Psoas muscle (tissue), 8 donors: ENCODE measurements at places on chromosomes 6 and 20. TPM values are rescaled to one million over a fixed set of nuclear protein-coding genes. Genes with fewer than 3 reads are reported as not detected.
A peak's percentile ranks its signal among the peaks of the same experiment; 100 is the strongest.

GRCh38 chr6:16995511-16996250, 106.2 kb upstream of the STMND1 start:
- H3K27ac ChIP-seq = no peak overlapping the region
- no peak for DNase-seq
- no peak overlapping the region for H3K4me3 ChIP-seq
- H3K4me1 ChIP-seq = no peaks in the 10 kb centered on the region
- no peaks in the 10 kb centered on the region for H3K36me3 ChIP-seq
- no peaks in the 10 kb centered on the region for H3K27me3 ChIP-seq

DNA sequence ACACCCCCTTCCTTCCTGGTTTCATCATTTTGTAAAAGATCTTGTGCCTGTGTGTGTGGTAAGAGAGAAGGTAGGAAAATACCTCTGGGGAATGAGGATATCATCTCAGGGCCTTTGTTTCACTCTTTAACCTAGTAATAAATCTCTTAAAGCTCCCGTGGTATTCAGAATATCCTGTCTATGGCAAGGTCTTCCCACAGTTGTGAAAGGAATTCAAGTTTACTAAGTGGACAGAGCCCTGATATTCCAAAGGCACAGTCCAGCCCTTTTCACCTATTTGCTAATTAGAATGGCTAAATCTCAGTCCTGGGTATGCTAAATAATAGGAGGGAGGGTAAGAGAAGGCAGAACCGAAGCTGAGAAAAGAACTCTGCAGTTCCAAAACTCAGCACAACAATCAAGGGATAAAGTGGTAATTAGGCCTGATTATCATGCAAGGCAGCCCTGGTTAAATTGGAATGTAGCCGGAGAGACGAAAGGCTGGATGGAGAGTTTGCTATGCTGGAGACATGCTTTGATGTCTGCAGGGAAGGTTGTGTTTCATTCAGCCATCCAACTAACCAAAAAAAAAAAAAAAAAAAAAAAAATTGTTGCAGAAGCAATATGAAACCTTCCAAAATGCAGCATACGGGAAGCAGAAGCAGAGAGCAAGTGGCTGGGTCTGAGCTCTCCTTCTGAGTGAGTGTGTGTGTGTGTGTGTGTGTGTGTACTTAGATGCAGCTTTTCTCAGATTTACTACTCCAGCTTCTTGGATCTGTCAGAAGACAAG, 28.5 kb upstream of the PIM1 start:
- no peak for DNase-seq
- H3K36me3 ChIP-seq = no peaks in the 10 kb centered on the region
- peak overlapping the region; percentile 10 for H3K27ac ChIP-seq
- no peaks in the 10 kb centered on the region for H3K27me3 ChIP-seq

GRCh38 chr6:127923135-127923534, 22.3 kb upstream of the THEMIS start:
- H3K27ac ChIP-seq = no peak overlapping the region
- H3K4me1 ChIP-seq = no peaks in the 10 kb centered on the region
- DNase-seq = no peak
- H3K27me3 ChIP-seq = no peaks in the 10 kb centered on the region

- no peaks in the 10 kb centered on the region for H3K4me1 ChIP-seq
- H3K27me3 ChIP-seq = no peaks in the 10 kb centered on the region
- no peak overlapping the region for H3K27ac ChIP-seq
Observed at GRCh38 chr20:6083926-6084325, 30.1 kb upstream of the LRRN4 start.

DNA sequence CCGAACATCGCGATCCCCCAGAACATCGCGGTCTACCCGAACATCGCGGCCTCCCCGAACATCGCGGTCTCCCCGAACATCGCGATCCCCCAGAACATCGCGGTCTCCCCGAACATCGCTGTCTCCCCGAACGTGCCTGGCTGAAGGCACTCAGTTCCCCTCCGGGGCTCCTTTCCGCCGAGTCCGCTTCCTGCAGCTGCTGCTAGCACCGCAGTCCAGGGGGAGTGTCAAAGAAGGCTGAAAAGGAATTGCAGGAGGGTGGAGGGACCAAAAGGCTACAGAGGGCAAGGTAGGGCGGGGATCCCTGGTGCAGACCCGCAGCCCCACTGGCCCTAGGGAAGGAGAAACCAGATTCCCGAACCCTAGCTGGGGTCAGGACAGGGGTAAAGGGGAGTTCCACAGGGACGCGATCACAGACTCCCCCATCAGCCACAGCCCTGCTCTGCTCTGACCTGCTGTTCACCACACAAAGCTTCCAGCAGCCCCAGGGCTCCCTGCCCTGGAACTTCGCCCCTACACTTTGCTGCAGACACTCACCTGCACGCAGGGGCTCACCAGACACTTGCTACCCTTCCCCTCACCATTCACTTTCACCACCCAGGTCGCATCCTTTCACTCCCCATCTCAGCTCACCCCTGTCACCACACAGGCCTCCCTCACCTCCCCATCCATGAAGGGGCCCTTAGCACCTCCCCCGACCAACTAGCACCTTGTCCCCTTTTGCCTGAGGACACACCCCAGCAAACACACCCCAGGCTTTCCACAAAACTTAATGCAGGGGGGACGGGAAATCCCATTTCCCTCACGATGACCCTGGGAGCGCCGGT, 1.7 kb downstream of the ULBP1 start:
- peaks cover 7% of the 10 kb centered on the region for H3K4me1 ChIP-seq
- no peak for DNase-seq
- peak overlapping the region; percentile 64 for H3K4me3 ChIP-seq
- no peaks in the 10 kb centered on the region for H3K27me3 ChIP-seq

GRCh38 chr6:159769470-159769869, 7.6 kb downstream of the ACAT2 start:
- H3K4me3 ChIP-seq = no peak overlapping the region
- peaks cover 8% of the 10 kb centered on the region for H3K36me3 ChIP-seq
- DNase-seq = no peak

DNA sequence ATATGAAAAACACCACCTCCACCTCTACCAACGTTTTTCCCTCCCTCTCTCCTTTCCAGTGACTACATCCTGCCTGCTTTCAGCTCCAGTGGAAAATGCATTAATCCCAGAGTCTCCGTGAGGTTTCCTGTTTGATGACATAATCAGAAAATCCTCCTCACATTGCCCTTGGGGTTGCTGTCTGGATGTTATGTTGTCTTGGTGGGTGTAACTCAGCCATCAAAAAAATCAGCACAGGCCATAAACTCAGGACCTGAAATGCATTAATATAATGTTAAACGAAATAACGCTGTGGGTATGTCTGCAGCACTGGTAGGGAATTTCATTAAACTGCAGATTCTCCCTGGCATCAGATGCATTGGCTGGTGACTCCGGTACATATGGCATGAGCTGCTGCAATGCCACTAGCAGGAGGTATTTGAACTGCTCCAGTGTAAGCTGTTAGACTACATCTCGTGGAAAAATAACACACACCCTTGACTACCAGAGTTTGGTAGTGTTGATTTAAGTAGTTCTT, 297.8 kb downstream of the PRL start:
- DNase-seq = no peak
- H3K4me3 ChIP-seq = no peak overlapping the region
- no peaks in the 10 kb centered on the region for H3K27me3 ChIP-seq
- H3K36me3 ChIP-seq = no peaks in the 10 kb centered on the region
- no peaks in the 10 kb centered on the region for H3K4me1 ChIP-seq

Gene AK9
- 3.4 TPM for total RNA-seq

DNA sequence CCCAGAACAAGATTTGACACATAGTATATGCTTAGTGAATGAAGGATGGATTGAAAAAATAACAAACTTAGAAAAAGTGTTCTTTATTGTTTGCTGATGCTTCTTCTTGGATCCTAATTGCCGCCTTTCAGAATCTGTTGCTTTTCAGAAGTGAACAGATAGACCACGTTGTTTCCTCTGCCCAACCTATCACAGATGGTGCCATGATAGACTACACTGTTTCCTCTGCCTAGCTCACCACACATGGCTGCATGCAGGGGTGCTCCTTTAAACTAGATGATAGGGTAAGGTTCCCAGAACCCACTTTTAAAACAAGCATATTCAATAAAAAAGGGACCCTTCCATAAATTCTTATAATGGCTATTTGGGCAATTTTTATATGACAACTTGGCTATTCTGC, 4.6 kb upstream of the RGS17 start:
- no peak overlapping the region for H3K4me3 ChIP-seq
- no peak for DNase-seq
- no peaks in the 10 kb centered on the region for H3K36me3 ChIP-seq
- H3K27me3 ChIP-seq = no peaks in the 10 kb centered on the region
- no peak overlapping the region for H3K27ac ChIP-seq
- H3K4me1 ChIP-seq = no peaks in the 10 kb centered on the region

Gene CCN6
- total RNA-seq = not detected

Gene HTR1E
- not detected for total RNA-seq

DNA sequence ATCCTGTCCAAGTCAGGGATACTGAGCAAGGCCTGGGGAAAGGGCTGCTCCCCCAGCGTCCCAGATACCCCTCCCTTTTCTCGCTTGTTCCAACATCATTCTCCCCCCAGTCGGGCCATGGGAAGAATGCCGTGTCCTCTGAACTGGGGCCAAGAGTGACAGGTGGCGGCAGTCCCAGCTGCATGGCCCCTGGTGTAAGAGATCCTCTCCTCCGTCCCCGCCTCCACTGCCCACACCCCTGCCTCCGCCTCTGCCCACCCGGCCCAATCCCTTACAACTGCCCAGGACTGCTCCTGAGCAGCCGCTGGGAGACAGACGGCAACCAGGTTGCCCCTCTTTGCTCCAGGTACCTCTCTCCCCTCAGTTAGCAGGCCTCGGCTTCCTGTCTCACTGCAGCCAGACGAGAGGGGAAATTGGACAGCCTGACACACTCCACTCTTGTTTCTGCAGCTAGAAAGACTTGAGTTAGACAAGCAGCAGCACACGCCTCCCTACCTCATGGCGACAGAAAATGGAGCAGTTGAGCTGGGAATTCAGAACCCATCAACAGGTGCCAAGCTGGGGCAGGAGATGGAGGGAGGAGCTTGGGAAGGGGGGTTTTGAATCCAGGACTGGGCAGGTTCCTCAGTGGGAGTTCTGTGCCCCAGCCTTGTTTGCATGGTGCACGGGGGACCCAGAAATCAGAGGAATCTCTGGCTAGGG, at the start of gene MYLK2:
Gene MYLK2 (plus strand): TSS at position 274 of the 702 bp plus-strand sequence. CDS start 225 bp downstream, at position 499.
- no peaks in the 10 kb centered on the region for H3K27me3 ChIP-seq
- H3K36me3 ChIP-seq = no peaks in the 10 kb centered on the region
- H3K27ac ChIP-seq = peak within 1 kb of the TSS; percentile 80

DNA sequence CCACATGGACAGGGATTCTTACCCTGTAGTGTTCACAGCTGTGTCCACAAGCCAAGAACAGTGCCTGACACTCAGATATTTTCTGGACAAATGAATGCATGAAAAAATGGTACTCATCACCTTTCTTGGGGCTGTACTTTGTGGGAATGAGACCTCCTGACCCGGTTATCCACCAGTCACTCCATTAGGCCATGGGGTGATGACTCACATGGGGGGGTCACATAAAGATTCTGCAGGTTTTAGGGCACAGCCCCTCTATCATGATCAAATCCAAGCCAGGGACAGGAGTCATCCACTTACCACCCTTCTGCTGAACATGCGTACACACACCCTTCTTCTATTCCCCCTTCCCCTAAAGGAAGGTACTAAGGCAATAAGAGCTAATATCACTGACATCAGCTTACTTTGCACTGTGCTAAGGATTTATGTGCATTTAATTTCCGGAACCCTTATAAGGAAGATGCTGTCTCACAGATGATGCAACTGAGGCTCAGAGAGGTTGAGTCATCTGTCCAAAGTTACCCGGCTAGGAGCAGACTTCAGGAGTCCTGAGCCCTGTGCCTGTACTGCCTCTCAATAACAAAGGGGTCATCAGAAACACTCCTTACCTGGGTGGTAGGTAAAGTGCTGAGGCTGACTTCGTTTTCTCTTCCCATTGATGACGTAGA, 107.8 kb downstream of the NFATC2 start:
- no peak for DNase-seq
- no peak overlapping the region for H3K27ac ChIP-seq
- H3K4me1 ChIP-seq = peaks cover 6% of the 10 kb centered on the region
- no peaks in the 10 kb centered on the region for H3K27me3 ChIP-seq
- no peak overlapping the region for H3K4me3 ChIP-seq

- DNase-seq = no peak
- H3K4me3 ChIP-seq = peak overlapping the region; percentile 68
- peaks cover 30% of the 10 kb centered on the region for H3K36me3 ChIP-seq
- peak overlapping the region; percentile 98 for H3K27ac ChIP-seq
Observed at GRCh38 chr20:45834797-45835161, 1.2 kb downstream of the SNX21 start.

Gene BTNL2
- not detected for total RNA-seq

GRCh38 chr6:157982563-157983405, 1.1 kb downstream of the SYNJ2 start:
- DNase-seq = no peak
- peak overlapping the region; percentile 71 for H3K27ac ChIP-seq
- peaks cover 11% of the 10 kb centered on the region for H3K4me1 ChIP-seq
